Activated naive CD4-positive, alpha-beta T cell treated with anti-CD3 and anti-CD28 coated beads, Interleukin-2, amount 10 ng/mL, durations not matched to agents 7 days and 5 days (primary cell): ENCODE measurements at places on chromosomes 5 and 9.

DNA sequence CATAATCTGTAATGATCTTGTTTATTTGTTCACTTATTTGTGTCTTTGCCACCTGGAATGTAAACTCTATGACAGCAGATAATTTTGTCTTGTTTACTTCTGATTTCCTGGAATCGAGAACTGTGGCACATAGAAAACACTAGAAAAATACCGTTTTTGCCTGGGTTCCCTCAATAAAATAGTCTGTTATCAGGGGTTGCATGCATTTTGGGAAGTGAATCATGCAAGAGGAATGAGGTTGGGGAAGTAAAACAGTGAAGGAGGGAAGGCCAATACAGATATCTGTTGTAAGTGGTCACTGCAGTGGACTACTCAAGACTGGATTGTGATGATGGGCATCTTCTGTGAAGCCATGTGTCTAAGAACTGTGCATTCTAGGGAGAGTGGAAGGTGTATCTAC is 45.2 kb upstream of the IL6ST start:
- DNase-seq, result no peak

- no peak for DNase-seq
These were observed 17.6 kb downstream of the ALDOB start for GRCh38 chr9:101417977-101418376.

DNA sequence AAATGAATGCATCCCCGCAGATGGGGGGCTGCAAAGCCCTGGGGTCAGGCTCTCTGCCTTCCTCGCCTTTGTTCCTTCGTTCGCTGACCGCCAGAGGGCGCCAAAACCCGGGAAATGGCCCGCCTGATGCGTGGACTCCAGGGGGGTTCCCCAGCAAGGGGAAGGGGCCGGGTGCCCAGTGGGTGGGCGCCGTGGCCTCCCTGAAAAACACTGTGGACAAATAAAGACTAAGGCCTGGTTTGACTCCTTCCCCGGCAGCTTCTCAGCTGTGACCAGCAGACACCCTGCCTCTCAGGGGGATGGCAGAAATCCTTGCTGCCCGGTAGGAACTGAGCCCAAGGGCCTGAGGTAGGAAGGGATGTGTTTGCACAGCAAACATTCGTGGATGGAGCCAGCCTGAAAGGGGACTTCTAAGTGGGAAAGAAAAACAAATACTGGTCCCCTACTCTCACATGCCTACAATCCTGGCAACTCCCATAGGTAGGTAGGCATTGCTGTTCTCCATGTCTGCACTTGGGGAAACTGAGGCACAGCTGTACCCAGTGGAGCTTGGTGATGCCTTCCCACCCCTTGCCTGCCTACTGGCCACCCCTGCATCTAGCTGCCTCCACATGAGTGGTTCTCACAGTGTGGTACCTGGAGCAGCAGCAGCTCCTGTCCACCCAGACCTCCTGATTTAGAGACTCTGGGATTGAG is 57.7 kb downstream of the DUSP1 start:
- peak; percentile 79 for DNase-seq

DNA sequence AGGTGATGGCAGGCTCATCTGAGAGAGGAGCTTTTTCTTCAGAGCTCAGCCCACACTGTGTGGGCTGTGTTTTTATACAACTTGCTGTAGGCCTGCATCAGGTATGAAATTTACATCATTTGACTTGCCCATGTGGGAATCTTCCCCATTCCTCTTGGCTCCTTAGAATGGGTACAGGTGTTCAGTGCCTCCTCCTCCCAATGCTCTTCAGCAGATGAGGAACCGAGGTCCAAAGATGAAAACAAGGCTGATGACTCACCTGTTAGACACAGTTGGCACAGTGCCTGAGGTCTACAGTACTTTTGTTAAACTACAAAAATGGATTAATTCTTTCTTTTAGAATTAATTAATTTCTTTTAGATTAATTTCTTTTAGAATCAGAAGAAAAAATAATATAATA is 20.8 kb downstream of the PAPPA start:
- DNase-seq, result no peak

- no peak for DNase-seq
These were observed 49.5 kb downstream of the JAKMIP2 start for GRCh38 chr5:147733075-147733474.

- no peak for DNase-seq
These were observed 75.4 kb downstream of the SLC38A9 start for GRCh38 chr5:55636683-55637082.

DNA sequence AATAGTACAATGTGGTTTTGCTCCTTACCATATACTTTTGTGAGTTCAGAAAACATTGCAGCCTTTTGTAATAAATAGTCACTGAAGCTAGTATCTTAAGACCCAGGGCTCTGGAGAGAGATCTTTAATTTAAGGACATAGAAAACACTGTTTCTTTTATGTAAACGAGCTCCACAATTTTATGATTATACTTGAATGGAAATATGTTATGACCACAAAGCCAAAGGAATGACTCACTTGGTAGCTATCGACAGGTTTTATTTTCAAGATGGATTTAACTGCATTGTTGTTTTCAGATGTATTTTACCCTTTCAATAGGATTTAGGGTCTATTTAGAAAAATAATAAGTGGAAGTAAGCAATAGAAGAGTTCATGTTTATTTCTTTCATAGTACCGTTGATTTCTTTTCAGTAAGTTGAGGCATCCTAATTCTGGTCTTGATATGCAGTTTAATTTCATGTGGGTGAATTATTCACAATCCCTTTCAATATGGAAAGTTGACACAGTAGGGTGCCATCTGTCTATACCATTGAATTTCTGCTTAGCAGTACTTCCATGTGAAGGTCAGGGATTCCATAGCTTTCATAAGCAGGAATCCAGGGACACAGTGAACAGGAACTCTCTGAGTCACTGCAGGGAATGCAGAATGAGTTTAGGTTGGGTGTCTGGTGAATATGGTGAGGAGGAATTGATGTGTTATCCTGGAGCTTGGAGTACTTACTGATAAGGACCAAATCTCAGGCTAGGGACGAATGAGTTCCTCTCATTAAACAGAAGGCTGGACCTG is 157.6 kb downstream of the CD180 start:
- DNase-seq, result no peak

- no peak for DNase-seq
These were observed 59.0 kb upstream of the ITGA1 start for GRCh38 chr5:52728686-52729085.

- DNase-seq, result no peak
These were observed 7.9 kb downstream of the TMEM167A start for GRCh38 chr5:83069096-83069799.

DNA sequence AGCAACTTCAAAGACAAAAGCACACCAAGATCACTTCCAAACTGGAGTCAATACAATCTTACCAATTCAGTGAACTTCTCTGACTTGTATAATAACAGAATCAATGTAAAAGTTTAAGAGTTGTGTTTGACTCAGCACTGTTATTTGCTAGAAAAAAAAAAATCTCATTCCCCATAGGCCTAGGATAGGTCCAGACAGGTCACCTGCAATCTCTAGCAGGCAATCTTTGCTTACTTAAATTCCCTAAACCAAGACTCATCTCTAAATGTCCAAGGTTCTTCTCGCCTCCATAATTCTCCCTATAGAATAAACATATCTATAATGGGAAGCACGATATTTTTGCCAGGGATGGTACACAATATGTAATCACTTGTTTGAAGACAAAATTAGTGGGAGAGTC is 2.5 kb downstream of the FAM169A start:
- DNase-seq, result no peak

- peak; percentile 56 for DNase-seq
These were observed 180.9 kb downstream of the NR3C1 start for GRCh38 chr5:143222287-143223231.

DNA sequence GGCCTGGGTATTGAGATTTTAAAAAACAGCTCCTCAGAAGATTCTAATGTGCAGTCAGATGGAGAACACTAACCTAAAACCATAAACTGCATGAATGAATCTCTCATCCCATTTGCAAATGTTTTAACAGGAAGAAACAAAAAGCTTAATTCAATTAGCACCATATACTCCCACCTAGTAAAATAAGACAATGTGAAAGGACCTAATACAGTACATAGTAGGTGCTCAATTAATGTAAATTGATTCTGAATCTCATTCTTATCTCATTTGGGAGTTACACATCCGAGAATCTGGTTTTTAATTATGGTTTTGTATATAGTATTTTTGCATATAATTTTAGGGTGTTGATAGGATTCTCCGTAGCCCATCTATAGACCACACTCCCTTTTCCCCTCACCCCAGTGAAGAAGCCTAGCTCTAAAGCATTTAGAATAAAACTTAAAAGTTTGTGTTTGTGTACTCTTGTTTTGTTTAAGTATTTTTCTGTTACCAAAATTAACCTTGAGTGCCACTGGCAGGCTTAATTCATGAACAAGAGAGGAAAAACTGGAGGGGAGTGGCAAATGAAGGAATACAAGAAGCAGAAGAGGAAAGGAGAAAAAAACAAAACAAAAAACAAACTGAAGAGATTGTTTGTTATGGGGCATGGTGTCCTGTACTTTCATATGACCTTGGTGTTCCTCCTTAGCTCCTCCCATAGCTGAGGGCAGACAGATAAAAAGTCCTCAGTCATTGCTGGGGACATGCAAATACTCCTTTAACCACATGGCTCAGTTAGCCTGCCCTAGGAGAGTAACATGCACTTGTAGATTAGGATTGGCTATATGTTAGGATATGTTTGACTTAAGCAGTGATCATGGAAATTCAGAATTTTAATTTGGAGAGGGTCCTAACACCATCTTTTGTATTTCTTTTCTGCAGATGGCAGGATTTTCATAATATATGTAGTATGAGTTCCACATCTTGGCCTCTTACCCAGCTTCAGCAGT is 1.2 kb downstream of the RNF14 start:
- no peak for DNase-seq

GRCh38 chr5:68379275-68380036 is 163.9 kb downstream of the PIK3R1 start:
- DNase-seq, result no peak

- DNase-seq, result no peak
These were observed 413.4 kb upstream of the SLC30A5 start for GRCh38 chr5:68680366-68680765.

DNA sequence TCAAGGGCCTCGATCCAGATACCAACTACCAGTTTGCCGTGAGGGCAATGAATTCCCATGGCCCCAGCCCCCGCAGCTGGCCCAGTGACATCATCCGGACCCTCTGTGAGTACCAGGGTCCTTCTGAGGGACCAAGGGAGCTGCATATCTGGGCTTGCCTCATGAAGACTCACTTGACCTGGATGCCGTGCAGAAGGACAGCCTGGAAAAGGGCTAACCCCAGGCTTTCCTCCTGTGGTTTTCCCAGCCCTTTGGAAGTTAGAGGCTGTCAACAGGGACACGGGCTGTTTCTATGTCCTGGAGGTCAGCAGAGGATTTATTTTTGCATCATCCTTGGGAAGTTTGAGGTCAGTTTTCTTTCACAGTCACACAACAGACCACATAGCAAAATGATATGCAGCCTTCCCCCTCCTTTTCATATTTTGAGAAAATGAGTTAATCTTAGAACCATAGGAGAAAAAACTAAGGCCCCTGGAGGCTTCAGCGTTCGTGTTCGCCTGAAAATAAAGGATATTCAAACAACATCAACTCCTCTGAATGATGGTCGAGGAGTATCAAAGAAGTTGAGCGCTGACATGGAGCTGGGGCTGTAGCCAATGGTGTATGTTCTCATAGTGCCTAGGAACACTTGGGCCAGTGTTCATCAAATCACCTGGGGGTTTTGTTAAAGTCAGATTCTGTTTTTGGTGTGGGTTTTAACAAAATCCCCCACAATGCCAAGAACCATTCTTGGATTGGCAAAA is 112.2 kb downstream of the EGFLAM start:
- no peak for DNase-seq

DNA sequence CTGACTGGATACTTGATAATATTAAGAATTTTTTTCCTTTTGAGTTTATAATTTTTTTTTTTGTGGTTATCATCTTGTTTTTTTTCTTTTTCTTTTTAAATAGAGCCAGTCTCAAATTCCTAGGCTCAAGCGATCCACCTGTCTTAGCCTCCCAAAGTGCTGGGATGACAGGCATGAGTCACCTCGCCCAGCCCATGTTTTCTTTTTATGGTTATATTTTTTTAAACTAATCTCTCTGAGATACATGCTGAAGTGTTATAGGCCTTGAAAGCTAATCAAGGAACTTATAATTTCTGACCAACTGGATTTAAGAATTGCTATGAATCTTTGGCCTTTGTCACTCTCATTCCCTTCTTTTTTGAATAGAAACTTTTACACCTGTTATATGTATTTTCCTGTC is 6.8 kb upstream of the AMACR start:
- DNase-seq, result no peak

DNA sequence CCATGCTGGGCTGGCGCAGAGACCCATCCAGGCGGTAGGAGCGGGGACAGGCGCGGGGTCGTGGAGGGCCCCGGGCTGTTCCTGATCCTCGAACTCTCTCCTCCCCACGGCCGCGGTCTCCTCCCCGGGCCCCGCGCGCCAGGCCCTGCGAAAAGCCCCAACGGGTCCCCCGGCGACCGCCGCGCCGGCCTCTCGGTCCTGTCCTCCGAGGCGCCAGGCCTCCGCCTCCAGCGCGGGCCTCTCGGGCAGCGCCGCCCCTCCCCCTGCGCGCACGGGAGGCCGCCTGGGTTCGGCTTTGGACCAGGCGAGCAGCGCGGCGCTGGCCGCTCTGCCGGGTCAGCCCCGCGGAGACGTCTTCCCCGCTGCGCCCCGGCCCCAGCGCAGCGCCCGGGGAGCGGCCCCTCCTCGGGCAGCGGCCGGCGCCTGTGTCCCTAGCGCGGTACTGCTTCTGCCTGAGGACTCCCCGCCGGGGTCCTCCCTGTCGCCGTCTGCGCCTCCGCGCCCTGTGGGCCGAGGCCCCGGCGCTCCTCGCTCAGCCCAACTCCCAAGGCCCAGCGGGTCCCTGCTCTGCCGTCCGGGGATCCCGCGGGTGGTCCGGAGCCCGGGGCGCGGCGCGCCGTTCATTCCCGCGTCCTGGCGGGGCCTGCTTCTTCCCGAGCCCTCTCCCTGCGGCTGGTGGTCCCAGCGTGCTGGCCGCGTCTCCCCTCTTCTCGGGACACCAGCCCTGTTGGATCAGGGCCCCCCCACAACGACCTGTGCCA is 13.4 kb downstream of the COL23A1 start:
- no peak for DNase-seq

GRCh38 chr9:110143950-110144545 is 63.9 kb downstream of the C9orf152 start:
- peak; percentile 65 for DNase-seq

DNA sequence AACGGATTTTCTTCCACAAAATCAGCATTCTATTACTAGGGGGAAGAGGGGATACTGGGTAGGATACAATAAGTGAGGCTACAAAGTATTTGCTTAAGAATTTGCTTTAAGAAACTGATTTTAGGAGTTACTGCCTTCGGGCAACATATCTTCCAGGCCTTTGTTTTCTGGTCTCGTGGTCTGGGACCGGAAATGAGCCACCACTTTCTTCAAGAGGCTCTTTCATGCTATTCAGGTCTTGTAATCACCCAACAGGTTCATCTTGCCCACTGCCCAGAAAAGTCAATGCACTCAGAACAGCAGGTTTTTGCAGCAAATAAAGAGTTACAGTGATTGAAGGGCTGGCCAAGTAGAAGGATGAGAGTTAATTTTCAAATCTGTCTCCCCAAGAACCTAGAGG is 6.6 kb upstream of the AOPEP start:
- DNase-seq, result no peak

DNA sequence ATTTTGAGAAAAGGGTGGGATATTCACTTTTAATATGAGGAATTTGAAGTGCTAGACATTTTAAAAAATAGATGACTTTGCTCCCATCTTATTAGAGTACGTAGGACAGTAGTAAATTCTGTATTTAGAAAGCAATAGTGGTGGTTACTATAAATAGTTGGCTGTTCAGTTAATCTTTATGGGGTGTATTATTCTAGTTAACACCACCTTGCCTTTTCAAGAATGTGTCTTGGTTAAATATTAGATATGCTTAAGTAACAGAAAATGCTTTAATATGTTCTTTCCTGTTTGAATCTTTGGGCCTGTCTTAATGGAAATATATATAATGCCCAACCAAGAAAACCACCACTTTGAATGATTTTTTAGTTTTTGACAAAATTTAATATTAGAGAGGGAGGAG is 608.7 kb upstream of the FAM174A start:
- DNase-seq, result no peak
